ENCODE measurements at places on chromosomes 2 and 18.

- no peaks in the 10 kb centered on the region for H3K27me3 ChIP-seq
- no peak for DNase-seq
- no peak overlapping the region for H3K4me3 ChIP-seq
- H3K36me3 ChIP-seq, result no peaks in the 10 kb centered on the region
- peaks cover 9% of the 10 kb centered on the region for H3K4me1 ChIP-seq
Measured at GRCh38 chr2:105756435-105756834, 11.7 kb downstream of the NCK2 start.

GRCh38 chr2:74741629-74742028 is 87.6 kb downstream of the SEMA4F start:
- H3K4me1 ChIP-seq, result peaks cover 10% of the 10 kb centered on the region
- no peak overlapping the region for H3K4me3 ChIP-seq
- no peak for DNase-seq
- H3K36me3 ChIP-seq, result no peaks in the 10 kb centered on the region
- H3K27ac ChIP-seq, result no peak overlapping the region

DNA sequence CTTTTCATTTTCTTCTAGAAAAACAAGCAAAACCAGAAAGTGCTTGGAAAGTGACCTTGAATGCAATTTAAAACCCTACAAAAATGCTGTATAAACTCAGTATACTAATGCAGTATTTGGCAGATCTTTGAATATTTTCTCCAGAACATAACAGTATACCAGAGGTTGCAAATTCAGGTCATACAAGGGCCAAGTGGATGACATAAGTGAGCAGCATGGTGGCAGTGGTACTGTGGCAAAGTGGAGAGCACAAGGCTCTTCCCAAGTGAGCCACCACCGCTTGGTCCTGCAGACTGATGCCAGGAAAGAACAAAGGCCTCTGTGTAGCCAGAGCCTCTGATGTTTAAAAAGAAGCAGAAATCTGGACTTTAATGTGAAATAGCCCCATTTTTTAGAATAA is 33.1 kb downstream of the METTL4 start:
- H3K4me1 ChIP-seq, result no peaks in the 10 kb centered on the region
- no peak overlapping the region for H3K27ac ChIP-seq
- no peaks in the 10 kb centered on the region for H3K36me3 ChIP-seq
- H3K27me3 ChIP-seq, result no peaks in the 10 kb centered on the region

DNA sequence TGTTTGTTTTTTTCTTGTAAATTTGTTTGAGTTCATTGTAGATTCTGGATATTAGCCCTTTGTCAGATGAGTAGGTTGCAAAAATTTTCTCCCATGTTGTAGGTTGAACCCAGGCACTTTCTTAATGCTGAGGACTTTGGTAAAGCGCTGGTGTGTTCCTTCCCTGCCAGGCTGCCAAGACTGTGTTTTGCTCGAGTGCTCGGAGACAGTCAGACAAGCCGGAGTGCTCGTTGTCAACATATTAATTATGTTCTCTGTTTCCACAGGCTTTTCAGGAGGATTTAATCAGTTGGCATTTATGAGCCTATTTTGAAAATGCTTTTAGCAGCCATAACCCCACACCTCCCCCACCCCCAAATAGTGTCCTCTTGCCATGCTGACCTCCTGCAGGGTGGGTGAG is 6.4 kb downstream of the MTCL1 start:
- H3K27ac ChIP-seq, result no peak overlapping the region
- no peaks in the 10 kb centered on the region for H3K36me3 ChIP-seq
- H3K27me3 ChIP-seq, result peaks cover 11% of the 10 kb centered on the region
- no peak for DNase-seq
- no peaks in the 10 kb centered on the region for H3K4me1 ChIP-seq

GRCh38 chr2:144217853-144218633 is 301.9 kb downstream of the ZEB2 start:
- H3K27ac ChIP-seq, result no peak overlapping the region
- no peaks in the 10 kb centered on the region for H3K36me3 ChIP-seq
- H3K4me1 ChIP-seq, result peaks cover 6% of the 10 kb centered on the region
- H3K4me3 ChIP-seq, result no peak overlapping the region
- H3K27me3 ChIP-seq, result no peaks in the 10 kb centered on the region
- no peak for DNase-seq

- H3K4me3 ChIP-seq, result no peak overlapping the region
- H3K27ac ChIP-seq, result no peak overlapping the region
- no peak for DNase-seq
- H3K27me3 ChIP-seq, result no peaks in the 10 kb centered on the region
Measured at GRCh38 chr18:72826736-72827135, 41.1 kb downstream of the NETO1 start.

GRCh38 chr18:63882333-63883141 is 5.0 kb upstream of the SERPINB2 start:
- H3K36me3 ChIP-seq, result no peaks in the 10 kb centered on the region
- peaks cover 4% of the 10 kb centered on the region for H3K4me1 ChIP-seq
- peak; percentile 89 for DNase-seq
- H3K27me3 ChIP-seq, result no peaks in the 10 kb centered on the region

DNA sequence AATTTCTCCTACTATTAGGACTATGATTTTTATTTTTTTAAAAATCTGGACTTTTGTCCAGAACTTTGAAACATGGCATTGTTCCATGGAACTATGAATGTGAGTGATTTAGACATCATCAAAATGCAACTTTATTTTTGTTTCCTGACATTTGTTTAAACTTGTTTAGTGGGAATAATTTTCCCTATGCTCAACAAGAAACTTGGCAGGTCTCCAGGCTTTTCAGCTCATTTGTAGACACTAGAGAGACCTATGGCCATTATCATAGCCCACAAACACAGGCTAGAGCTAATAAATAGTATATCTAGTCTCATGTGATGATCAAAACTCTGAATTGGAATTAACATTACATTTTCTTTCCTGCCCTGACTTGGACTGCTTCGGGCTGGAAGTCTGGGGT is 145.1 kb upstream of the CELF4 start:
- DNase-seq, result no peak
- H3K4me3 ChIP-seq, result no peak overlapping the region
- H3K27me3 ChIP-seq, result no peaks in the 10 kb centered on the region
- H3K27ac ChIP-seq, result no peak overlapping the region
- no peaks in the 10 kb centered on the region for H3K36me3 ChIP-seq
- peaks cover 5% of the 10 kb centered on the region for H3K4me1 ChIP-seq

DNA sequence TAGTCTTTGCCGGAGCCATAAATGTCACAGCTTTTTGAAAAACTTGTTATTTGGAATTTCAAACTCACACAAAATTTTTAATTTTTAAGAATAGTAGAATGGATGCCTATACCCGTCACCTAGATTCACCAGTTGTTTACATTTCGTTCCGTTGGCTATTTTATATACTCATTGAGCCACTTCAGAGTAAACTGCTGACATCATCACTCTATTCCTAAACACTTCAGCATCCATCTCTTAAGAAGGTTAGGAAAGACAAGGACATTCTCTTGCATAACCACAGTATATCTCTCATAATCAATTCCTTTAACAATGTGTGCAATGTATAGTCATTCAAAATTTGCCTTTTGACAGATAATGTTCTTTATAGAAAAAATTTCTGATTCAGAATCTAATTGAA is 1065.8 kb downstream of the LRP1B start:
- no peaks in the 10 kb centered on the region for H3K36me3 ChIP-seq
- H3K27me3 ChIP-seq, result no peaks in the 10 kb centered on the region
- no peak for DNase-seq
- H3K4me1 ChIP-seq, result peaks cover 10% of the 10 kb centered on the region
- no peak overlapping the region for H3K4me3 ChIP-seq

DNA sequence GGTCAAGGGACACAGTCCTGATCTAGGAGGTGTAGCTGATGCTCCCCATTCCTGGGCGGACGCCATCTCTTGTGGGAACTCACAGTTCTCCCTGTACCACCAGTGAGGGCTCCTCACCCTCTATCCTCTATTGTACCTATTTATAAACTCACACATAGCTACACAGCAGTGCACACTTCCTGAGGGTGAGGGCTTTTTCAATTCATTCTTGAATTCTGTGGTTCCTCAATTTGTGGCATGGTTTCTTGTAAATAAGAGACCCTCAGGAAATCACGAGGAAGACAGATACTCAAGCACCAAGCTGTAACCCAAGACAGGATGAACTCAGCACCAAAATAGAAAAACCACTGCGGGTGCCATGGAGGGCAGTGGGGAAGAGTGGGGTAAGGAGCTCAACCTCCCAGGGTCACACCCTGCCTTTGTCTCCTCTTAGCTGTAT is 245.9 kb upstream of the PXDN start:
- no peak overlapping the region for H3K4me3 ChIP-seq
- H3K36me3 ChIP-seq, result no peaks in the 10 kb centered on the region
- H3K27ac ChIP-seq, result no peak overlapping the region
- H3K27me3 ChIP-seq, result no peaks in the 10 kb centered on the region

DNA sequence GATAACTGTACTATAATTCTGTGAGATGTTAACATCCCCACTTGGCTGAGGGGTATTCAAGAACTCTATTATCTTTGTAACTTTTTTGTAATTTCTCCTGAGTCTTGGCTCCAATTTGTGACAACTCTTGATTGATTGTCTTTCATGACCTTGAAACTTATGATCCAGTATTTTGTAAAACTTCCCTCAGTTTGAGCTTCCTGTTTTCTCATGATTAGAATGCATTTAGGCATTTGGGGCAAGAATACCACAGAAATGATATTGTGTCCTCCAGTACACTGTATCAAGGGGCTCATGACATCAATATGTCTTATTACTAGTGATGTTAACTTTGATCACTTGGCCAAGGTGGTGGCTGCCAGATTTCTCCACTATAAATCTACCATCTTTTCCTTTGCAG is 37.4 kb downstream of the PNO1 start:
- H3K36me3 ChIP-seq, result no peaks in the 10 kb centered on the region
- H3K27me3 ChIP-seq, result no peaks in the 10 kb centered on the region
- no peak overlapping the region for H3K4me3 ChIP-seq
- no peak overlapping the region for H3K27ac ChIP-seq

GRCh38 chr2:183946193-183946592 is 652.1 kb upstream of the ZNF804A start:
- H3K4me3 ChIP-seq, result no peak overlapping the region
- H3K4me1 ChIP-seq, result no peaks in the 10 kb centered on the region
- no peaks in the 10 kb centered on the region for H3K27me3 ChIP-seq
- H3K27ac ChIP-seq, result no peak overlapping the region

- no peaks in the 10 kb centered on the region for H3K27me3 ChIP-seq
- H3K4me3 ChIP-seq, result no peak overlapping the region
- no peaks in the 10 kb centered on the region for H3K36me3 ChIP-seq
- no peak for DNase-seq
- peaks cover 6% of the 10 kb centered on the region for H3K4me1 ChIP-seq
- no peak overlapping the region for H3K27ac ChIP-seq
Measured at GRCh38 chr2:128446874-128447537, 128.3 kb upstream of the HS6ST1 start.

DNA sequence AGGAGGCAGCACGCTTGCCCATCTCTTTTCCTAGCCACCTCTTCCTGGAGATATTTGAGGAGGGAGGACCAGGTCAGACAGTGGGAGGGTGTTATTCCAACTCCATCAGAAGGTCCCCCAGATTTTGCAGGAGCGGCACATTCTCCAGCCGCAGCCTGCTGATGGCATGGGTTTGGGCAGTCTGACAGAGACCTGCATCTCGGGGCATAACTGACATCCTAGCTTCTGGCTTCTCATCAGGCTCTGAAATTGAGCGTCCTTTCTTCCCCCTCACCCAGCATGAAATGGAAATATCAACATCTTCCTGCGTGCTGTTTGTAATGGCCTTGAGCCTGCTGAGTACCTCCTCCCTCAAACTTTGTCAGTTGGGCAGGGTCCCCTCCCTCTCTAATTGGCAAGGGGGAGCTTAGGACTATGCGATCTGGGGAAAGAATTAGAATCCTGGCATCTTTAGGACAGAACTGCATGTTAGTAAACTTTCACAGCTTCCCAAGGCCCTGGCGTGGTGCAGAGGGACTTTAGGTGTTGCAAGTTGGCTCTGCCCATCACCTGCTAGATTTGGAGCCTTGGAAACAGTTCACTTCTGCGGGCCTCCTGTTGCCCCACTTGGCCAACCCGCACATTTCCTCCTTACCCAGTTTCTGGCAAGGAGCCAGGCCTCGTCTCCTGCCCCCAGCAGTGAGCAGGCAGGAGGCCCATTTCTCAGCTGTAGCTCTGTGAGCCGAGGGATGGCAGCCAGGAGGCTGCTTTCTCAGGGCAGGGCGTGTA is 2.2 kb downstream of the ITM2C start:
- no peak for DNase-seq
- H3K4me3 ChIP-seq, result no peak overlapping the region
- H3K27ac ChIP-seq, result peak overlapping the region; percentile 92
- H3K27me3 ChIP-seq, result no peaks in the 10 kb centered on the region

DNA sequence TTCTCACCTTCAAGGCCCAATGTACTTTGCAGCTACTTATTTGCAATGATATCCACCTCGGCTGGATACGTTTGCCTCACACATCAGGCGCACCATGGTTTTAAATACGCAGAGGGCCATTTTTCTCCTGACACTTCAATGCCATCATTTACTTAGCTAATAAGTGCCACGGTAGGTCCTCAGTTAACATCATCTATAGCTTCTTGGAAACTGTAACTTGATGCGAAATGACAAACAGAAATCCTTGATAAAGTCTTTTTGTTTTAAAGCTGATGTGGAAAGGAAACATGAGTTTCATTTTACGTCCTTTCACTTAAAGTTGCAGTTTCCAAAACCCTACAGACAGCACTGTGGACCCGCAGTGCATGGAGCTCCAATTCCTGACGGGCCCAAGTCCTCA is 37.1 kb downstream of the ZNF516 start:
- DNase-seq, result no peak
- peaks cover 52% of the 10 kb centered on the region for H3K4me1 ChIP-seq
- no peaks in the 10 kb centered on the region for H3K27me3 ChIP-seq
- H3K4me3 ChIP-seq, result no peak overlapping the region

Data from cardiac muscle cell (in vitro differentiated cells and primary cell).